ENCODE measurements at places on chromosomes 3 and 15. TPM values are rescaled to one million over a fixed set of nuclear protein-coding genes. Genes with fewer than 3 reads are reported as not detected.

DNA sequence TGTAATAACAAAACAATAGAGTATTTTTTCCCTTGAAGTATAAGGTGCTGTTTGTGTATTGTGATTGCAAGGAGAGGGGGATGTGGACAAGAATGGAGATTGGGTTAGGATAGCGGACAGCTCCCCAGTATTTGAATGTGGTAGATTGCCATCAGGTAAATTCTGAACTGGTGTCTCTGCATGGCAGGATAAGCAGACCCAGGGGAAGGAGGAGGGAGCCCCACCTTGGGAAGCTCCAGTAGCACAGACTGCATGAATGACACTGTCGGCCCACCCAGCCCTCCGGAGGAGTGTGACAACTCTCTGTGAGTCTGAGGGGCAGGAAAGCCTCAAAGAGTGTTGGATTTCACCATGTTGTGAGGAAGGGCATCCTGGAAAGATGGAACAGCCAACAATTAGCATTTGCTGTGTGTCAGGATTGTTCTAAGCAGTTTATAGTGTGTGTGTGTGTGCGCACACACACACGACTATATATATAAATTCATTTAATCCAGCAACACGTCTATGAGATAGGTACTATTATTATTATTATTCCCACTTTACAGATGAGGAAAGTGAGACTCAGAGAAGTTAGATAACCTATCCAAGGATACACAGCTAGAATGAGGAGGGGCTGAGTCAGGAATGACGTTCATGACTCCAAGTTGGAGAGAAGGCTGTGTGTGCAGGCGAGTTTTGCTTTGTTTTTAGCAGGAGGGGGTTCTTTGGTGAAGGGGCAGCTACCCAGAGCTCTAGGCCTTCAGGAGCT lies 63.4 kb upstream of the LCTL start:
- no peak for DNase-seq

GRCh38 chr3:79247725-79248043 lies 520.1 kb downstream of the ROBO1 start:
- DNase-seq: no peak

GRCh38 chr3:125302932-125303331 lies 72.2 kb downstream of the ZNF148 start:
- DNase-seq: no peak

- DNase-seq: no peak
Observed at GRCh38 chr15:80162059-80162554, 9.3 kb downstream of the FAH start.

DNA sequence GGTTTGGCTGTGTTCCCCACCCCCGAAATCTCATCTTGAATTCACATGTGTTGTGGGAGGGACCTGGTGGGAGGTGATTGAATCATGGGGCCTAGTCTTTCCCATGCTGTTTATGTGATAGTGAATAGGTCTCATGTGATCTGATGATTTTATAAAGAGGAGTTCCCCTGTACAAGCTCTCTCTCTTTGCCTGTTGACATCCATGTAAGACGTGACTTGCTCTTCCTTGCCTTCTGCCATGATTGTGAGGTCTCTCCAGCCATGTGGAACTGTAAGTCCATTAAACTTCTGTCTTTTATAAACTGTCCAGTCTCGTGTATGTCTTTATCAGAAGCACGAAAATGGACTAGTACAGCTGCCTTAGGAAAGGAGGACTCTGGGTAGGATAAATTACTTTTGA lies 976.7 kb downstream of the MCTP2 start:
- DNase-seq: no peak

Gene HYAL1
- 2.3 TPM for total RNA-seq

Gene CD200
- total RNA-seq: 0.45 TPM

Gene FAM81A
- total RNA-seq: 2.4 TPM

Gene EXD1
- total RNA-seq: not detected

Gene CELSR3
- total RNA-seq: 35.4 TPM

Gene RNU6-1
- not detected for total RNA-seq

Gene FRMD5
- total RNA-seq: 17.4 TPM
